ENCODE measurements at places on chromosomes 16 and 17. TPM values are rescaled to one million over a fixed set of nuclear protein-coding genes. Genes with fewer than 3 reads are reported as not detected.

DNA sequence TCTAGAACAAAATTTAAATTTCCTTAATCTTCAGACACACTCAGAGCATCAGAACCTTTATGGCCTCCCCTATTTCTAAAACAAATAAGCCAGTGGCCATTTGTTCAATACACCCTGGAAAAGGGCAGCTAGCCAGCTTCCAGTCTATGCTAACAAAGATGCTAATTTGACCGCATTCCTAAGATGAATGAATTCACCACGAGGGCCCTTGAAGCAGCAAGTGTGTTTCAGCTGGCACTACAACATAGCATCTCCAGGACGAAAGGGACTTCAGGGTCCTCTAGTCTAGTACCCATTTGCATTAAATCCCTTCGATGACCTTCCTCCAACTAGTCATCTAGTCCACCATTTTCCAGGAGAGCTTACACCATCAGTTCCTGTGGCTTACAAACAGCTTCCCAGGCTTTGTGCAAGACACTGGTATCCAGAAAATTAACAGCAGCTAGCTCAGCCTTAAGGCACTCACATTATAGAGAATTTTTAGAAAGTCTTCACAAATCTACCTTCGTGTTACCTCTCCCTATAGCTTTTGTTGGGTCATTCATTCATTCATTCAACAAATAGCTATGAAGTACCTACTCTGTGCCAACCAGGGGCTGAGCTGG, 10.9 kb downstream of the KRT37 start:
- DNase-seq = no peak

GRCh38 chr16:22928882-22929435, 115.0 kb downstream of the HS3ST2 start:
- no peak for DNase-seq

- DNase-seq = no peak
Measured at GRCh38 chr17:48376682-48377325, 53.2 kb downstream of the SKAP1 start.

- peak; percentile 42 for DNase-seq
Measured at GRCh38 chr17:4901648-4902344, 1.1 kb downstream of the CHRNE start.

DNA sequence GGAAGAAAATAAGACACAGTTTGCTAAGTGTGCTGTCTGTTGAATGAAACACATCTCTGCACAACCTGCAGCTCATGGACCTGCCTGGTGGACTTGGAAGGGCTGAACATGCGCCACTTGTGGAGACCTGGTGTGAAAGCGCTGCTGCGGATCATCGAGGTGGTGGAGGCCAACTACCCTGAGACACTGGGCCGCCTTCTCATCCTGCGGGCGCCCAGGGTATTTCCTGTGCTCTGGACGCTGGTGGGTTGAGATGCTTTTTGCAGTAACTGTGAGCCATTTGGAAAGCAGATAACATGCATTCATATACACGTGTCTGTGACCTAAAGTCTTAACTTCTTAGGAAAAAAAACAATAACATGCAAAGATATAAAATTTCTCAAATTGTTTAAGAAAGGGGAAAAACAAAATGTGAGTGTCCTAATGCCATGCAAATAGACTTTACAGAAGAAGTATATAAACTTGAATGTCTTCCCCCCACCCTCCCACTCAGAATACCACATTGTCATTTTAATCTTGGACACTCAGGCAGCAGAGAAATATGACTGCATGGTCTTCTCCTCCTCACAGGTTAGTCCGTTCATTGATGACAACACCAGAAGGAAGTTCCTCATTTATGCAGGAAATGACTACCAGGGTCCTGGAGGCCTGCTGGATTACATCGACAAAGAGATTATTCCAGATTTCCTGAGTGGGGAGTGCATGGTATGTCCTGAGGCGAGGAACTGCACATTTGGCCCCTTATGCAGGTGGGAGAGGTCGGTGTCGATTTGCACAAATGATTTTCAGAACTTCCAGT, 65.6 kb downstream of the SEC14L1 start:
- DNase-seq = no peak

GRCh38 chr17:3594976-3595375, 14.2 kb downstream of the TRPV1 start:
- DNase-seq = no peak

- no peak for DNase-seq
Measured at GRCh38 chr17:47618410-47618809, 31.3 kb upstream of the KPNB1 start.

DNA sequence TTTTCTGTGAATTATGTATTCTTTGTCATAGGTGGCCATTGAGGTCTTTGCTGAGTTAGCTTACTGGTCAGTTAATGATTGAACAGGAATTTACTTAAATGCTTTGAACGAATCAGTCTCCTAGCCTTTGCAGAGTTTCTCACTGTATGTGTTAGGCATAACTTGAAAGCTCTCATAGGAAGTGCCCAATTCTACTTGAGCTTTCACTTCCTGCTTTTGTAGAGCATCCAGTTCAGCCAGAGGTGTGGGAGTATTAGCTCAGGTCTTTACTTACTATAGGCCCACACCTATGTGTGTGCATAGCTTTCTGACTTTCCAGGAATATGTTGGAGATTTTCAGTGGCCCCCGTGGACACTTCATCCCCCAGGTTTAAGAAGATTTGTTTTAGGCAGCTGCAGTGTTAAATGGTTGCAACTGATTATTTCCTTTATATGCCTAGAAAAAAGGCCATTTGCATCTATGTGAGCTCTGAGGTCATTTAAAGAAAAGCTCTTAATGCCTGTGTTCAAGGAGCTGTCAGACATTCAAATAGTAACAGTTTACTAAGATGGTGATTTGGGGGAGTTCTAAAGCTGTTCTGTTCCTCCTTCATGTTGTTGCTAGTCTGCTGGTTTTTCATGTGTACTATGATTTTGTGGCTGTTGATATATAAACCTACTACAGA, 62.3 kb downstream of the PHKB start:
- DNase-seq = no peak

GRCh38 chr17:50169121-50169764, 3.4 kb downstream of the SGCA start:
- no peak for DNase-seq

DNA sequence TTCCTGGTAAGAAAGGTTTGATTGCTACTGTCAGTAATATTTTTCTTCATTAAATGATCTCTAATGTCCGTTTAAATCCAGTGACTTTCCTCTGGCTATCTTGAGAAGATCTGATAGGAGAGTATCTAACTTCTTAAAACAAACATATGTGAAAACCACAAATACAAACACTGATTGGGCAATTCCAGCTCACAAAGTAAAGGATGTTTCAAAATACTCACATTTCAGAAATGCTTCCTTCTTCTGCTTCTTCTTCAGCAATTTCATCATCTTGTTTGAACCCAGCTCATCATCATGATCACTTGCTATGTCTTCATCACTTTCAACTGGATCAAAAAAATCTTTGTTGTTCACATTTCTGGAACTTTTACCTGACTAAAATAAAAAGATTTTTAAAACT, 64.3 kb upstream of the RBL2 start:
- no peak for DNase-seq

DNA sequence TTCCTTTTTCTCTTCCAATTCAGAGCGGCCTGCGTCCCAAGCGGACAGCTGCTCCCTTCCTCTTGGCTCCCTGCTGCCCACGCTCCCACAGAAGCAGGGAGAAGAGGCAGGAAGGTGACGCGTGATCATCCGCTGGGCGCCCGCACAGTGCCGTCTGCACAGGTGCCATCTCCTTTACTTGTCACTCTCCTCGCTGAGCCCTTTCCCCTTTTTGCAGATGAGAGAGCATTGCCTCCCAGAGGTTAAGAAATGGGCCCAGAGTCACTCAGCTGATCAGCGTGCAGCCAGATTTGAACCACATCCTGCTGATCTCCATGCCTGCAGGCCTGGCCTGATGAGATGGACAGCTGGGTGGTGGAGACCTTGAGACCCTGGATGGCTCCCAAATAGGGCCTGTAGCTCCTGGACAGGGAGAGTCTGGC, 299.8 kb downstream of the SEC14L1 start:
- no peak for DNase-seq

GRCh38 chr16:50573947-50574744, 25.9 kb downstream of the NKD1 start:
- DNase-seq = no peak

GRCh38 chr16:75028544-75029135, 29.8 kb downstream of the ZNRF1 start:
- DNase-seq = no peak

DNA sequence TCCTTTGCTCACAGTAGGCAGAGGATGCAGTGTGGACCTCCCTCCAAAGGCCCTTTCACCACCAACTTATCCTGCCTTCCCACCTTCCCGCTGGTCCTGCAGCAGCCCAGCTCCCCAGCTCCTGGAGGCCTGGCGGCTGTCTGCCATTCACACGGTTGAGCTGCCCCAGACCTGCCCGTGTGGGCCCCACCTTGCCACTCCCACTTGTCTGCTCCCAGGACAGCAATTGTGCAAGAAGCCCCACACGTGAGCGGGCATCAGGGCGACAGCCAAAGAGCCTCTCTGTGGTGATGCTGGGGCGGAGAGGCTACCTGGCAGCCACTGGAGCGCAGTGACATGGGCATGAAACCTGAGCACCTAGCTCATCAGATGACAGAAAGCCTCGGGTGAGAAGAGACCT, 248.6 kb upstream of the MAF start:
- no peak for DNase-seq

DNA sequence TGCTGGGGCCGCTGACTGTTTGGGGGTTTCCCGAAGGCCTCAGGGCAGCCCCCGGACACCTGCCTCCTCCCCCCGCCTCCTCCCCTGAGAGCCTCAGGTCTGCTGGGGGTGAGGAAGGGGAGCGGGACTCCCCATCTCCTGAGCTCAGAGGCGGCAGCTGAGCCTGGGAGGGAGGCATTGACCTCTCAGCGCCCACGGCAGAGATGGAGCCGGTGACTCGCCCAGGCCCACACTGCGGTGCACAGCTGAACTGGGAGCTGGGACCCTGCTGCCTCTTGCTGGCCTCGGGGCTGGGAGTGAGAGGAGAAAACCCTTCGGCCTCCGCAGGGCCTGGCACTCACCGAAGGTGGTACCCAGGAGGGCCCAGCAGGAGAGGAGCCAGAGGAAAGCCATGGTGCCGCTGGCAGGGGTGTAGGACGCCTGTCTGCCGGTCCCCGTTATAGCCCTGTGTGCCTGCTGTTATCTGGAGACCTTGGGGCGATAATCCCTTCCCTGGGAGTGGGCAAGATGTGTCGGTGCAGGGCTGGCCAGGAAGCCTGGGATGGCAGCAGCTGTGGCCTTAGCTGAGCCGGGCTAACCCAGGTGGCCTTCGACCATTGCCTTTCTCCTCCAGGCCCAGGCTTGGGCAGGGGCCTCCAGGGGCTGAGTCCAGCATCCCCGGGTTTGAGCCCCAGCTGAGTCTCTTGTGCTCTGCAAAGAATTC, at the start of gene CTRB2:
CTRB2 (minus strand) TSS at position 413 of the 703 bp plus-strand sequence; CDS start at position 393, 20 bp downstream.
- no peak for DNase-seq

DNA sequence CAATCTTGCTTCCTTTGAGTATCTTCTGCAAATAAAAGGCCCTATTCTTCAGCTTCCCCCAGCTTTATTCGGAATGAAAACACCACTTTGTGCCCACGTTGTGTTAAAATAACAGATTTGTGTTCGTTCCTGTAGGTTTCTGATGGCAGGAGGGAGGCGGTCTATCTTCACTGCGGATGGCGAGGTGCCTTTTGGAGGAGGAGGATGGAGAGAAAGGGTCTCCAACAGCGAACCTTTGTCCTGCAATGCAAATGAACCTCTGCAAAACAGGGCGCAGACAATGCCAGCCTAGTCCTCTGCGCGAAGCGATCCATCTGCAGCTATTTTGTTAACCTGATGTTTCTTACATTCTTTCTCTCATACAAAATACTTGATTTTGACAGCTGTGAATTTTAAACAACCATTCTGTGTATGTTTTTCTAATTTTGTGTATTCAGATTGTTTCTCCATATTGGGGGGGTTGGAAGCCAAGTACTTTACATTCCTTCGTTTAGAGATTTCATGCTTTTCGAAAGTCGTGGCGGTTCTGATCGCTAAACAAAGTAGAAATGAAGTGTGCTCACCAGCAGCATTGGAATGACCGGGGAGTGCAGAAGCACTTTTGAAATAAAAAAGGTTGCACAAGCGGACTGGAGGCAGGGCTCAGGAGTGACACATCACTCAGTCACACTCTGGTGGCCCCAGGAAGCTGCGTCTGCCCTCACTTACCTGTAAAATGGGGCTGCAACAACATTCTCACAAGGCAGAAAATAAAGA, 279.0 kb upstream of the IRX5 start:
- no peak for DNase-seq

- peak; percentile 84 for DNase-seq
Measured at GRCh38 chr17:6346156-6346786, 88.7 kb downstream of the AIPL1 start.

DNA sequence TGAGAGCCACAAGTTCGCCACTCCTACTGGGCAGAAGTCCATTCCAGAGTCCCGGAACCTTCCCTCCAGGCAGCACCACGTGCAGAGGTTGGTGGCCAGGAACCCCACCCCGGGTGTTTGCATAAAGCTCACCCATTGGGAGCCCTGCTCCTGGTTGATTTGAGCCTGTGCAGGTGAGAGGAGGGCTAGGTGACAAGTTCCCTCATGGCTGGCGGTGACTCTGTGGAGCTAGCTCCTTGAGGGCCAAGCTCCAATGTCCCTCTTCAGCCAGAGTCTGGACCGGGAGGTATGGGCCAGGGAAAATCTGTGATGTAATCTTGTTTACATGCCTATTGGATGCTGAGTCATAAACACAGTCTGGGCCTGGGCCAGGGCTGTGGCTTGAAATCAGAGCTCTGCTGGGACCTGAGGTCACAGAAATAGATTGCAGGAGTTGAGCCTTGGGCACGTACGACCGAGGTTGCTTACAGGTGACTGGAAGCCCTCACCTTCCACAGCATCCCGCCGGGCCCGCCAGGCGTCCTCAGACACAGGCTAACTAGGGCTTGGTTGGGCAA, 118.9 kb downstream of the AATF start:
- no peak for DNase-seq

- no peak for DNase-seq
Measured at GRCh38 chr16:80883816-80884215, 79.4 kb upstream of the CDYL2 start.

DNA sequence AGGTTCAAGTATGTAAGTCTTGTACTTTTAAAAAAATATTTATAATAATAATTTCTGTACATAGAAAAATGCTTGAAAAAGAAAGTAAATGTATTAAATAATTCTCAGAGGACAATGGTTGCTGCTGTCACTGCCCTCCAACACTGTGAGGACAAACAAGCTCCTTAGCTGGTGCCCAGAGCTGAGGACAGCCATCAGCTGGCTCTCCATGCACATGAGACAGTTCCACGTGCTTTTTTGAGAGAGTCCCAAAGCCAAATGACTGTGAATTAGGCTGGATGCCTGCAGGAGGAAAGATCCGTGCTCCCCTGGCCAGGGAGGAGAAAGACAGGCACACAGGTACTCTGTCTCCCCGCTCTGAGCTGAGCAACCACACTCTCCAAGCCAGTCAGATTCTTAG, 115.5 kb upstream of the IRX5 start:
- no peak for DNase-seq

GRCh38 chr17:73968680-73969079, 234.8 kb upstream of the RPL38 start:
- no peak for DNase-seq

The C1QL1 gene
- 22.4 TPM for total RNA-seq

The TMC8 gene
- total RNA-seq = 6.2 TPM

The GDPD1 gene
- total RNA-seq = 31.7 TPM

The GPR139 gene
- total RNA-seq = not detected

The PLK1 gene
- total RNA-seq = 5.7 TPM

The NPTX1 gene
- total RNA-seq = 159 TPM

The KRT20 gene
- total RNA-seq = not detected

The HLF gene
- total RNA-seq = 96.6 TPM

The TNFRSF17 gene
- total RNA-seq = not detected

The ZDHHC1 gene
- total RNA-seq = 5.3 TPM

The CCL14 gene
- total RNA-seq = not detected

The ATP2A3 gene
- 2.2 TPM for total RNA-seq

The PMP22 gene
- total RNA-seq = 121 TPM
